ENCODE measurements at places on chromosomes 11 and 22.

- H3K27me3 ChIP-seq, result no peaks in the 10 kb centered on the region
- no peaks in the 10 kb centered on the region for H3K4me1 ChIP-seq
- H3K27ac ChIP-seq, result no peak overlapping the region
Observed at GRCh38 chr11:22416462-22416861, 78.3 kb downstream of the SLC17A6 start.

- H3K4me1 ChIP-seq, result no peaks in the 10 kb centered on the region
- no peaks in the 10 kb centered on the region for H3K36me3 ChIP-seq
- DNase-seq, result no peak
- H3K27me3 ChIP-seq, result no peaks in the 10 kb centered on the region
- H3K4me3 ChIP-seq, result no peak overlapping the region
Observed at GRCh38 chr11:91686281-91686680, 538.3 kb upstream of the FAT3 start.

- H3K4me3 ChIP-seq, result no peak within 1 kb of the TSS
- H3K4me1 ChIP-seq, result no peaks in the 10 kb centered on the region
- H3K27ac ChIP-seq, result no peak within 1 kb of the TSS
- H3K36me3 ChIP-seq, result no peaks in the 10 kb centered on the region
- no peaks in the 10 kb centered on the region for H3K27me3 ChIP-seq
Observed at GRCh38 chr11:112163875-112164685, at the start of gene IL18. TSS of gene IL18 (minus strand) at chr11:112164094. CDS start at chr11:112155053, 9,041 bp downstream.

GRCh38 chr22:35674335-35674734, 26.1 kb downstream of the APOL6 start:
- DNase-seq, result no peak
- no peak overlapping the region for H3K4me3 ChIP-seq
- no peak overlapping the region for H3K27ac ChIP-seq
- H3K36me3 ChIP-seq, result no peaks in the 10 kb centered on the region
- H3K4me1 ChIP-seq, result peaks cover 13% of the 10 kb centered on the region

GRCh38 chr11:34366522-34366921, 8.7 kb upstream of the ABTB2 start:
- no peak overlapping the region for H3K4me3 ChIP-seq
- H3K27ac ChIP-seq, result no peak overlapping the region
- H3K36me3 ChIP-seq, result no peaks in the 10 kb centered on the region
- no peaks in the 10 kb centered on the region for H3K27me3 ChIP-seq
- no peak for DNase-seq
